ENCODE measurements at places on chromosomes 4 and X.

DNA sequence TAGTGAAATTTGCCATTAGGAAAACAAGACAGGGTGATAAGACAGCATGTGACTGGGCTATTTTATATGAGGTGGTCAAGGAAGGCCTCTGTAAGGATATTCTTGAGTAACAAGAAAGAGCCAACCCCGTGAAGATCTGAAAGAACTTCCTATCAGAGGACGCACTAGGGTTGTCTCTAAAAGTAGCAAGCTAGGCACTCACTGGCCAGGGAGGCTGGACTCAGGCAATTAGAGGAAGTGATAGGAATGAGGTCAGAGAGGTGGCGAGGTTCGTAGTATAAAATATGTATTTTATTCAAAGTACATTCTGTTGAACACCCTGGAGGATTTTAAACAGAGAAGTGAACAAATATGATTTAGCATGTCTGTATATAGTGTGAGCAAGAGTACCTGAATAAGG lies 4.6 kb downstream of the BMPR1B start:
- no peak for DNase-seq

DNA sequence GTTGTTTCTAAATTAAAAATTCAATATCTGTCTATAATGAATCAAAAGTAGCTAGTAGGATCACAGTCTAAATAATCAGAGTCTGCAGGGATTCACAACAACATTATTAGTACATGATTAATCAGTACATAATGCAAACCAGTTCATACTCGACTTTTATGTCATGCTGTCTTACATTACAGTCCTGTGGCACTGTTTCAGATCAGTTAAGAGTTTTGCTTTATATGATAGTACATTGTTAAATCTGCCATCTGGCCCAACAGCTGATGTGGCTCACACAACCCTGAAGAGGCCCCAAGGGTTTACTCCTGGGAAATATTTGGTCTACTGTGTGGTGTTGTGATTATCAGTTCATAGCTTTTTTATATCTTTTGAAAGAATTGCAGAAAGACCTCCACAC lies 247.1 kb upstream of the ETNPPL start:
- DNase-seq = no peak

DNA sequence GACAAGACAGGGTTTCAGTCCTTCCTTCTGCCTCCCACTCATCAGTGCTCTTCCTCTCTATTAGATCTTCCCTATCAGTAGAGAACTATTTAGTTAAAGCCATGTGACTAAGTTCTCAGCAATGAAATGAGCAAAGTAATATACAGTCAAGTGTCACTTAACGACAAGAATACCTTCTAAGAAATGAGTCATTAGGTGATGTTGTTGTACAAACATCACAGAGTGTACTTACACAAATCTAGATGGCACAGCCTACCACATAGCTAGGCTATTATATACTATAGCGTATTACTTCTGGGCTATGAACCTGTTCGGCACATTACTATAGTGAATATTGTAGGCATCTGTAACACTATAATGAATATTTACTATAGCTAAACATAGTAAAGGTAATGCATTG lies 71.3 kb downstream of the POU4F2 start:
- DNase-seq = no peak

DNA sequence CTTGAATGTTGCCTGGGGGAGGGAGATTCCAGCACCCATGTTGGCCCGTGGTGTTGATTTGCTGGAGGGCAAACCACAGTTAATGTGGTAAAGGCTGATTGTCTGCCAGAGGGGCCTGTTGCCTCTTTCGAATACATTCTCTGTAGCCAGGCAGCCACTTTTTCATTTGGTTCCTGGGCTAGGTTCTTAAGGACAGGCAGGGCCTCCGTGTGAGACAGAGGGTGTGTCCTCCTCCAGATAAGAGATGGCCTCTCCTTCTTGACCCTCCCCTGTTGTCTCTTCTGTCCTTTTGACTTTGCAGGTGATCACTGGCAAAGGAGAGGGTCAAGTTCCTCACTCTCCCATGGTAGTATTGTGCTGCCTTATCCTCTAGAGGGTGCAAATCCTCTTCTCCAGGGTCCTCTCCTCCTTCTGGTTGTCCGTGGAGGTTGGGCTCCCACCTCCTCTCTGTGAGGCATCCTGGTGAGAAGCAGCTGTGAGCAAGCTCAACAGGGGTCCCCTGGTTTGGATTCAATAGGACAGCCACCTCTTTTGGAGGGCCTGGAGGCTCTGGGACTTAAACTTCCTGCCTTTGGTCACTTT lies 44.9 kb downstream of the ZNF182 start:
- no peak for DNase-seq

DNA sequence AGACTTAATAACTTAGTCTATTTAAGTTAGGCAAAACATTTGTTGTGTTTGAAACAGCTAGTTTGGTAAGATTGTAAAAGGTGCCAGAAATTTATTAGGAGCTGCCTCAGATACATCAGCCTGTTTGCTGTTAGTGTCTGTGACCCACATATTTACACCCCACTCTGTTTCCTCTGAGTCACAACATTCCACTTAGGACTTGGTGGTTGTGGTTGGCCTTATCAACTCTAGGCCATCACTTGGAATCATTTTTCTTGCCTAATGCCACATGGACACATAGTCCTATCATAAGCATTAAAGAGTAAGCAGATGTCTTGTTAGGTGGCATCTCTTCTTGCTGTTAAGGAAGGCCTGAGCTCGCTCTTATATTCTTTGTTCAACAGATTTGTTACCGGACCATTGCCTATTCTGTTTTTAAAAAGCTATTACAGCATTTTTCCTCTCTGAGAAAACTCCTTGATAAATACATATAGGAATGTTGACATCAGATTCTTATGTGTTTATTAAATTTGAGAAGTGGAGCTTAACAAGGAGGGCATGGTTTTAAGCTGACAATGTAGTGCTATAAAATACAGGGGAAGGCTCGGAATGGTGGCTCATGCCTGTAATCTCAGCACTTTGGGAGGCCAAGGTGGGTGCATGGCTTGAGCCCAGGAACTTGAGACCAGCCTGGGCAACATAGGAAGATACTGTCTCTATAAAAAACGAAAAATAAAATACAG lies 51.2 kb upstream of the PGRMC2 start:
- DNase-seq = no peak

DNA sequence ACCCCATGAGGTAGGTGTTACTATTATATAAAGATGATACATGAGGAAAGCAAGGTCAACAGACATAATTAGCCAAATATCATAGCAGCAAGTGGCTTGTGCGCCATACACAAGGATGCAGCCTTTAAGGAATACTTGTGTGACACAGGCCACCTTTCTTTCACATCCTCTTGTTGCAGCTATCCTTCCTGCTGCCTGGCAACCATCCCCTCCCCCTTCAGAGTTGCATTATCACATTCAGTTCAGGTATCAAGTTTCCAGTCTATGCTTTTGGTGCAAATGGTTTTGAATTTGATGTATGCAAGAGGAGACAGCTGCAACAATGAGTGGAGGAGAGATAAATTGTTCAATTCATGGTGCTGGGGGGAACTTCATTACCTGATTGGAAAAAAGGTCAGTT lies 6.4 kb downstream of the ZCCHC18 start:
- peak; percentile 20 for DNase-seq

GRCh38 chr4:112515198-112516065 lies 548 bp downstream of the NEUROG2 start:
- DNase-seq = no peak

GRCh38 chr4:8365951-8366350 lies 74.6 kb downstream of the ACOX3 start:
- DNase-seq = no peak

- DNase-seq = no peak
These were observed 8.6 kb downstream of the GPM6B start for GRCh38 chrX:13808293-13808692.

GRCh38 chr4:23822181-23822580 lies 67.7 kb downstream of the PPARGC1A start:
- DNase-seq = no peak

- no peak for DNase-seq
These were observed 304.4 kb downstream of the AFF2 start for GRCh38 chrX:148804579-148805355.

DNA sequence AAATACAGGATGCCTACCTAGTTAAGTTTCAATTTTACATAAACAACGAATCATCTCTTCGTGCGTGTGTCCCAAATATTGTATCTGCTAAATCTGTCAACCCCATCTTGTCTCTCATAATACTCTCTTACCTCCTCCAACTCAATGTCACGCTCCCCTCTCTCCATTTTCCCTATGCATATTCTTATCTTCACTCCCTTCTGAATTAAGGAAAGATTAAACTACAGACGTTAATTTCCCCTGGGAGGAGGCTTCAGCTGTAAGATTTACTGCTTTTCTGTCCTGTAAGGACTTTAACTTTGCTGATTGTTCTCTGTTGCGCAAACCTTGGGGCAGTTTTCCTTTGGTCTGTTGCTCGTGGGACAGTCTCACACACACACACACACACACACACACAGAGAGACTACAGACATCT lies 455 bp upstream of the ABCB7 start:
- DNase-seq = no peak

- DNase-seq = no peak
These were observed 49.2 kb downstream of the PJA1 start for GRCh38 chrX:69116077-69116476.

DNA sequence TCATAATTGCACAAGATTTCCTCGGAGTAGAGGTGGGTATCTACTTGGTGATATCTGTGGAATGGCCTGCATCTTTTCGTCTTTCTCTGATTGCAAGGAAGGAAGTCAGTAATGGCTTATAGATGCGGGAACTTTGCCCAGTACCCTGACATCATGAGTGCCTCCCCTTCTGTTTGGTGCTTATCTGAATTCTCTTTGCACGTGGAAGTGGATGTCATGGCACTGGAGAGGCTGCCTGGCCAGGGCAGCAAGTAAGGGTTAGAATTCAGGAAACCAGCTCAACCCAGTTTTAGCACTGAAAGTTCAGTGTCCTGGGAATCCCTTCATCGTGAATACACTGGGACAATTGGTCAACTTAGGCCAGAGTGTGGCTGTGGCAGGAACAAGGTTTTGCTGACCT lies 83.5 kb upstream of the RAPGEF2 start:
- no peak for DNase-seq

DNA sequence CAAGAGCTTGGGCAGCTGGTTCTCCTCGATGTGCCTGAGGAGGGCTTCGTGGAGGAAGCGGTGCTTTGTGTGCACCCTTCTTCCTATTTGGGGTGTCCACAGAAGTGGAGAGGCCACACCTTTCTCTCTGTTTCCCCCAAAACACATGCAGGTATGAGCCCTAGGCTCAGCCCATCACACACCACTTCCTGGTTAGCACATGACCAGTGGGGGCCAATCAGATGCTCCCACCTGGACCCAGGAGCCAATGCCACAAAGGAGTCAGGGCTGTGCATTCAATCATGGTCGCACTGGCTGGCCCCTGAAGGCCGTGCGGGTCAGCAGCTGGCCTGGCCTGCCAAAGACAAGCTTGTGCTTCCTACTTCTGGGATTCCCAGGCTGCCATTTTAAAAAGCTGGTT lies 51.4 kb downstream of the PPP2R2C start:
- no peak for DNase-seq

- DNase-seq = no peak
These were observed 40.4 kb upstream of the LAS1L start for GRCh38 chrX:65575022-65575421.

DNA sequence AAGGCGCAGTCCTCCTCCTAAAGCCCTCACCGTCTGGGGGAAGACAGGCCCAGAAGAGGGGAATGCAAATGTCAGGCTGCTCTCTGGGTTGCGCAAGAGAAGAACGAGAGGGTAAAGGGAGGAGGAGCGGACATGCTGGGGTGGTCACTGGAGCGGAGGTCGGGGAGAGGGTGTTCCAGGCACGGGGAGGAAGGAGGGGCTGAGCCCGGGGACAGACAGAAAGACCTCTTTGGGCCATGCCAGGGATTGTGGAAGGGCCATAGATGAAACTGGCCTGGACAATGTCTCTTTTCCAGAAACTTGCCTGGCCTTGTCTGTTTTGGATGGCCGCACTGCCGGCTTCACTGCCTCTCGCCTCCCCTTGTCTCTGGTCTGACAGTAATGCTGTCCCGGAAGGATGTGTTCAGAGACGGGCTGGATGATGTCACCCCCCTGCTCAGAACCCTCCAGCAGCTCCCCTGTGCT lies 121.0 kb downstream of the SORCS2 start:
- no peak for DNase-seq

DNA sequence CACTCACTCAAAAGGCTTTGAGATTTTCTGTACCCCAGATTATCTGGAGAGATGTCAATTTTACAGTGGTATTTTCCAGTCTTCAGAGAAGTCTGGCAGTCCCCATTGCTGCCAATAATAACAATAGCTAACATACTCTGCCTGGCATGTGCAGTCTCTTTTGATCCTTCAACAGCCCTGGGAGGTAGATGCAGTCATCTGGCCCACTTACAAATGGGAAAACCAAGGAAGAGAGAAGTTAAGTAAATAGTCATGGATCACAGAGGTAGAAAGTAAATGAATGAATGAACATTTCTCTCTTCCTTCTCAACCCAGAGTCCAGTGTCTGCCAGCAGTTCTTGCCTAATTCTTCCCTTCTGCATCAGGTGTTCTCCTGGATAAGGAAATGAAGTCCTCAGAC lies 113.0 kb upstream of the EDNRA start:
- DNase-seq = no peak

DNA sequence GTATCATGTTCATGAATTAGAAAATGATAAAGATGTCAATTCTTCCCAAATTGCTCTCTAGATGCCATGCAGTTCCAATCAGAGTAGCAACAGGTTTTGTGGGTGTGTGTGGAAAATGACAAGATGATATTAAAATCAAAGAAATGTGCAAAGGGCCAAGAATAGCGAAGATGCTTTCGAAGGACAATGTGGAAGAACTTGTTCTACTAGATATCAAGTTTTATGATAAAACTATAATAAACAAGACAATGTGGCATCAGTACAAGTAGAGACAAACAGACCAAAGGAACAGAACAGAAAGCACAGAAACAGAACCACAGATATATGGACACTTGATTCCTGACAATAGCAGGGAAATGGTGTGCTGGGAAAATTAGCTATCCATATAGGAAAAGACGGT lies 9.0 kb downstream of the TAB3 start:
- DNase-seq = no peak

DNA sequence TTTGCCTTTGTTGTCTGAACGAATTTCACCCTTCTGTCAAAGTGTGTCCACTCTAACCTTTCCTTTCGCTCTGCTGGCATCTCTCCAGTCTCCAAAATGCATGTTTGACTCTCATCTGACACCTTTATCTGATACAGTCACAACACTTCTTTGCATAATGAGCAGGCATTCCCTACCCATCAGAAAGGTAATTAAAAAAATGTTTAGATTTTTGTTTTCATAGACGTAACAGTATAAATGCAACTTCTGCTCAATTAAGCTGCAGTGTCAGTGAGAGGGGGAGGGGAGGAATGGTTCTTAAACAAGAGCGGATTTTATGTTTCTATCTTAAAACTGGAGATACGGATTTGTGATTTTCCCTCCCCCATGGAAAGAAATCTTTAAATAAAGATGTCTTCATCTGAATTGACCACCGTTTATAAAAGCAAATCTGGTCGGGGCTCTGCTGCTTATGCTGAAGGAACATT lies 70.2 kb downstream of the CXXC4 start:
- no peak for DNase-seq

- DNase-seq = no peak
These were observed 1958.6 kb downstream of the C4orf33 start for GRCh38 chr4:131054489-131055019.

- no peak for DNase-seq
These were observed 655.3 kb downstream of the IQCM start for GRCh38 chr4:149160370-149160769.

Measured in NCI-H187 treated with DMSO at 0.1 percent for 48 hours (cell line).